ENCODE measurements at places on chromosomes 4 and X.

DNA sequence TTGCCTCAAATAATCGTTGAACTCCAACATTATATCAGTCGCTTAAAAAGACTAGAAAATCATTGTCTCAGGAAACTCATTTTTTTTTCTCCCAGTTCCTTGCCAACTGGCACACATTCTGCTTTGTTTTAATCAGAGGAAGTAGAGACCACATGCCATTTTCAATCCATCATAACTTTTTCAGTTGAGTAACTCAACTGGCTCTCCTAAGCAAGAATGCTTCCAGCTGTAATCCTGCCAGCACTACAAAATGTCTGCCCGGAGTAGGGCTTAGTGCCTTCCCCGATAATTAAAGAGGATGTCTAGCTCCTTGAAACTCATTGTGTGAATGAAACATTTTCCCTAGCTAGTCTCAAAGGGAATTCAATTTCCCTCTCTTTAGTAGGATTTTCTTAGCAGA, 33.0 kb downstream of the FREM3 start:
- no peak for DNase-seq

- DNase-seq, result no peak
Measured at GRCh38 chrX:136221851-136222513, 29.2 kb downstream of the MAP7D3 start.

DNA sequence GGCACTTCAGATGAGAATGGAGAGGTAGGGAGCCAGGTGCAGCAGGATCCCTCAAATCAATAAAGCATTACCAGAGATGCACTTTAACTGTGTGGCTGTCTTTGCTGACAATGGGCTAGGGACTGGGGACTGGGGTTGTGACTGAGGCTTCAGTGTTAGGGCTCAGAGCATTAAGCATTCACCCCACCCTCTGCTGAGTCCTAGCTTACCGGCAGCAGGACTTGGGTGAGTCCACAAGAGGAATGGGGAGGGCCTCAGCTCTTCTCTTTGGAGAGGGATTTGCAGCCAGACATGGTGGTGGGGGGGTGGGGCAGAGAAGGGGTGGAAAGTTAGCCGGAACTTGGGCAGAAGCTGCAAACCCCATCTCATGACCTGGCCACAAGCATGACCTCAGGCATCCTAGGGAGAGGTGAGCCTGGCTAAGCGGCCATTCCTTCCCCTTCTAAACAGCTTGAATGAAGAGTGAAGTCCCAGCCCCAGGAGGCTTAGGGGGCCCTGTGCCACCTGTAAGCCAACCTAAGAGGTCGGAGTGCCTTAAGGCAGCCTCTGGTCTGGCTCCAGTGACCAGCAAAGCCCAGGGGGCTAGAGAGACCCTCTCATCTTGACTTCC, 78.4 kb downstream of the STARD8 start:
- DNase-seq, result no peak

DNA sequence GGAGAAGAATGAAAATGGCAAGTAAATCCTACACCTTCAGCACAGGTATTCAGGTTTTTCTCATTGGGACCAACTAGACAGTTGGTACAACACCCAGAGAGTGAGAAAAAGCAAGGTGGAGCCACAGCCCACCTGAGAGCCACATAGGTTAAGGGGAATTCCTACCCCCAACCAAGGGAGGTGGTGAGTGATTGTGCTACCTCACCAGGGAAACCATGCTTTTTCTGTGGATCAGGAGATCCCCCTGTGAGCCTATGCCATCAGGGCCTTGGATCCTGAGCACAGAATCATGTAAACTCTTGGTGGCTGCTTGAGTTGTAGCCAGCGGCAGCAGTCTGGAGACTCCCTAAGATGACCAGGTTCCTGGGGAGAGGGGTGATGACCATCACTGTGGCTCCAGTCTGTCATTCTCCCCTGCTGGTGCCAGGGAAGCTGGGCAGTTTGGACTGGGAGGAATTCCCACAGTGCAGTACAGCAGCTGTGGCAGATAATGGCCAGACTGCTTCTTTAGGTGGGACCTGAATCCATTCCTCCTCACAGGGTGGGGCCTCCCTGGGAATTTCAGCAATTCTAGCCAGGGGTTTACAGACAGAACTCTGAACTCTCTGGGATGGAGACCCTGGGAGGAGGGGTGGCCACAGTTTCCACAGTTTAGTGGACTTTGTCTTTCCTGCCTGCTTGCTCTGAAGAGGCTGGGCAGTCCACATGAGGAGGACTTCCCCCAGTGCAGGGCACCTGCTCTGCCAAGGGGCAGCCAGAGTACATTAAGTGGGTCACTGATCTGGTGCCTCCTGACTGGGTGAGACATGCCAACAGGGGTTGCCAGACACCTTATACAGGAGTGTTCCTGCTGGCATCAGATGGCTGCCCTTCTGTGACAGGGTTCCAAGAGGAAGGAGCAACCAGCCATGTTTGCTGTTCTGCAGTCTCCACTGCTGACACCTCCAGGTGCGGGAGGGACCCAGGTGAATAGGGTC, 43.2 kb downstream of the PARM1 start:
- no peak for DNase-seq

DNA sequence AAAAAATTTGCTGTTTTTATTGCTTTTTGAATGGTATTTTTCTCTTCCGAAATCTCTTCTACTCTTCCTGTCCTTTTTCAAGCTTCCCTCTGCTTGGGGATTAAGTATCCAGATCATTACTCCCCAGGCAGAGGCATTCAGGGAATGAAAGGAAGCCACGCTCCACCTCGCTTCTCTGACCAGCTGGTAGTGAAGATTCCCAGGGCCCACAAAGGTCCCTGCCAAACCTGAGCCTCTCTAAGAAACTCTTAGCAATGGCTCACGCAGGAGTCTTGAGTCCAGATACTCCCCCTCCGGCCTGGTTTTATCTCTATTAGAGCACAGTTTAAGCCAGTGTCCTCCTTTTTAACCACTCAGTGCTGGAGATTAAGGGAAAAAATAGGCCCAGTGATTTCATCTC, 51.4 kb upstream of the SOD3 start:
- DNase-seq, result no peak

- no peak for DNase-seq
Measured at GRCh38 chrX:8657883-8658282, 74.1 kb downstream of the ANOS1 start.

DNA sequence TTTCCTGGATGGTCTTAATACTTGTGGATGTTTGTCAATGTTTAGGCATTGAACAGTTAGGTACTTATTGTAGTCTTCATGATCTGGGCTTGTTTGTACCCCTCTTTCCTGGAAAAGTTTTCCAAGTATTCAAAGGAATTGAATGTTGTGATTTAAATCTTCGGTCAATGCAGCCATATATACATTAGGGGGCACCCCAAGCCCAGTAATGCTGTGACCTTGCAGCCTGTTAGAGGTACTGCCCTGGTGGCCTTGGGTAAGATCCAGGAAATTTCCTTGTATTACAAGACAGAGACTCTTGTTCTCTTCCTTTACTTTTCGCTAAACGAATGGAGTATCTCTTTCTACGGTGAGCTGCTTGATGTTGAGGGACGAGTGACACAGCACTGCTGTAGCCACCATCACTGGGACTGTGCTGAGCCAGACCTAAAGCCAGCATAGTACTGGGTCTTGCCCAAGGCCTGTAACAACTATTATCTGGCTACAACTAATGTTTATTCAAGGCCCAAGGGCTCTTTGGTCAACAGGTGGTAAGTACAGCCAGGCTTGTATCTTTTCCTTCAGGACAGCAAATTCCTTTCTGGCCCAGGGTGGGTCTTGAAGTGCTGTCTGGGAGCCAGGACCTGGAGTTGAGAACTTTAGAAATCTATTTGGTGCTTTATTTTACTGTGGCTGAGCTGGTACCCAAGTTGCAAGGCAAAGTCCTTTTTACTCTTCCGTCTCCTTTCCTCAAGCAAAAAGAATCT, 118.3 kb upstream of the ATOH1 start:
- no peak for DNase-seq

- no peak for DNase-seq
Measured at GRCh38 chr4:184769141-184769765, 35.4 kb upstream of the CENPU start.

DNA sequence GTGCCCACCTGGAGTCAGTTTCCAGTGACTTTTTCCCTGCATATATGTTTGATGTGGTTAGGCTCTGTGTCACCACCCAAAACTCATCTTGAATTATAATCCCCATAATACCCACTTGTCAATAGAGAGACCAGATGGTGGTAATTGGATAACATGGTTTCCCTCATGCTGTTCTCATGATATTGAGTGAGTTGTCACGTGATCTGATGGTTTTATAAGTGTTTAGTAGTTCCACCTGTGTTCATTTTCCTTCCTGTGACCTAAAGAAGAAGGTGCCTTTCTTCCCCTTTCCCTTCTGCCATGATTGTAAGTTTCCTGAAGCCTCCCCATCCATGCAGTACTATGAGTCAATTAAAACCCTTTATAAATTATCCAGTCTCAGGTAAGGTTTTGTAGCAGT, 740.9 kb downstream of the ARAP2 start:
- DNase-seq, result no peak

- no peak for DNase-seq
Measured at GRCh38 chr4:108035691-108036090, 46.0 kb downstream of the HADH start.

DNA sequence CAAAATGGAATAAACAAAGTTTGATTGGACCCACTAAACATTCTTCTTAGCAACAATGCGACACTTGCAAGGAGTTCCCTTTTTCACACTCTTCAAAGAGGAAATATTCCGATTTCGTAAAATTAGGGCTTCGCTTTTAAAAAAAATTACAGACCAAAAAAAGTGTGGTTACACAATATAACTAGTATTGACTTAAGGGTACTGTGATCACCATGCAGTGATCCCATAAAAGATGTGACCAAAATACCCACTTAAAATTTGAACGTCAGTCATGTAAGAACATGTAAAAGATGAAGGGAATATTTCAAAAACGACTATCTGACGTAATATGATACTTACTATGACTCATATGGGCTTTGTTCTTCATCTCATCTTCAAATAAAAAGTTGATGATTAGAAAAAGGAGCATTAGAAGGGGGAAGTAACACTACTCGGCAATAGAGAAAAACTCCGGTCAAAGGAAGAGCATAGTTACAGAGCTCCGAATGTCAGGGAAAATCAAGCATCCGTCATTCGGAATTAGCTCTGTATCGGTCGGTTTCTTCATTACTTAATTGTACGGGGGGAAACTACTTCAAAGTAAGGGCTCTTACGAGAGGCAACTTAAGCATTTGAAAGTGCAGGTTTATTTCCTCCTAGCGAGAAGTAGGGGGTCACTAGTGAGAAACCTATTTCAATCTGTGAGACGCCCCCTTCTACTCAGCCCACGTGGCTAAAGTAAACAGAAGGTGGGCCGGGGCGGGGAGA, 1.3 kb upstream of the TET2 start:
- DNase-seq, result no peak

GRCh38 chrX:49233887-49234555, 881 bp upstream of the CACNA1F start:
- DNase-seq, result no peak

GRCh38 chrX:9114245-9114644, 80.3 kb upstream of the FAM9B start:
- DNase-seq, result no peak

DNA sequence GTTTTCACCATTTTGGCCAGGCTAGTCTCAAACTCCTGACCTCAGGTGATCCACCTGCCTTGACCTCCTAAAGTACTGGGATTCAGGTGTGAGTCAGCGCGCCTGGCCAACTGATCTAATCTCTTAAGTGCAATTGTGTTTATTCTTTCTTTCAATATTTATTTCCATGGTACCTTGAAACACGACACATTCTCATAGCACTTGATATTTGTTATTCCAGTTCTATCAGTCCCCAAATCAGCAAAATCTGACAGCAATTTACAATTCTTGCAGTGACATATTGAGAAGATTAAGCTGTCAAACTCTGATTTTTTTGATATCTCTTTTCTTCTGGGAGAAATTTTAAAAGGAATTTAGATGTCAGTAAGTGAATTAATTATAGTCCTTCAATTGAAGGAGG, 218.1 kb upstream of the FAT4 start:
- DNase-seq, result no peak

DNA sequence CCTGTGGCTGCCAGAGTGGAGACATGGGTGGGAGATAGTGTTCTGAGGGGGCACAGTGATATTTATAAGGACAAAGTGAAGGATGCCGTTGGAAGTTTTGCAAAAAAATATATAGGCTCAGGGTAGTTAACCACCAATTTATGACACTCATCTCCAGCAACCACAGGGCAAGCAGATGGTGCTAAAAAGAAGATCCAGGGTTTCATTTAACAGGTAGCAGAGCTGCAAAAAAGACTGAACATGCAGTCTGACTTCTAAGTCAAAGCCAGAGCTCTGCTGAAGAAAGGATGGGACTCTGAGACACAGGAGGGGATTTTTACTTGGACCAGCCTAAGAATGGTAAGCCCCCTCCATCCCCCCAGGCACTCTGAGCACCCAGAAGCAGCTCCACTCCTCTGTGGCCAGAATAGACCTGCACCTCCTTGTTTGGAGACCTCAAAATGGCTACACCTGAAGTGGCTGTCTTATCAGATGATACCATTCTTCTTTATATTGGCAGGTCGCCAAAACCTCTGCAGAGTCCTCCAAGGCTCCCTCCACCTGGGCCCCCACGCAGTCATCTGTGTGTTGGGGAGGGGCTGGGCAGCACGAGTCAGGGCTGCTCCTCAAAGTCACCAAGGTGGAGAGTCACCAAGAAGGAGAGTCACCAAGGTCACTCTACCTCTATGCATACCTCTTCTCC, 161.4 kb upstream of the FAM9B start:
- DNase-seq, result no peak
